ENCODE measurements at places on chromosomes 7 and 10.
A peak's percentile ranks its signal among the peaks of the same experiment; 100 is the strongest.

- DNase-seq: no peak
Observed at GRCh38 chr7:114923403-114923713, 1.5 kb downstream of the MDFIC start.

DNA sequence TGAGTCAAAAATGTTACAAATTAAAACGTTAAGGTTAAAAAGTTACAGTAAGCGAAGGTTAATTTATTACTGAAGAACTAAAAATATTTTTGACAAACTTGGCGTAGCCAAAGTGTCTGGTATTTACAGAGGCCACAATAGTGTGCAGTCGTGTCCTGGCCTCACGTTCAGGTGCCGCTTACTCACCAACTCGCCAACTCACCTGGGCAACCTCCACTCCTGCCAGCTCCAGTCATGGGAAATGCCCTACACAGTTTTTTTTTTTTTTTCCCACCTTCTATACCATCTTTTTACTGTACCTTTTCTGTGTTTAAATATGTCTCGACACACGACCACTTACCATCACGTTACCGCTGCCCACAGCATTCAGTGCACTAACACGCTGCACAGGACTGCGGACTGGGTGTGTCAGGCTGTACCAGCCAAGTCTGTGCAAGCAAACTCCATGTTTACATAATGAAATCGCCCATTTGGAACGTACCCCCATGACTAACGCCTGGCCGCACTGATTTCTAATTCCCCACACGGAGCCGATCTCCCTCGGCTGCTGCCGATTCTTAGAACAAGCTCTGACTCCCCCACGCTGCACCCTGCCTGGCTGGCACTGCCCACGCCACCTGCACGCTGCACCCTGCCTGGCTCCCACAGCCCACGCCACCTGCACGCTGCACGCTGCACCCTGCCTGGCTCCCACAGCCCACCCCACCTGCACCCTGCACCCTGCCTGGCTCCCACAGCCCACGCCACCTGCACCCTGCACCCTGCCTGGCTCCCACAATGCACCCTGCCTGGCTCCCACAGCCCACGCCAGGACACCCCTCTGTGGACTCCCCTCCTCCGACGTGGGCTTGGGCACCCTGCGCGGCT lies 203.1 kb downstream of the ZMYND11 start:
- DNase-seq: no peak

DNA sequence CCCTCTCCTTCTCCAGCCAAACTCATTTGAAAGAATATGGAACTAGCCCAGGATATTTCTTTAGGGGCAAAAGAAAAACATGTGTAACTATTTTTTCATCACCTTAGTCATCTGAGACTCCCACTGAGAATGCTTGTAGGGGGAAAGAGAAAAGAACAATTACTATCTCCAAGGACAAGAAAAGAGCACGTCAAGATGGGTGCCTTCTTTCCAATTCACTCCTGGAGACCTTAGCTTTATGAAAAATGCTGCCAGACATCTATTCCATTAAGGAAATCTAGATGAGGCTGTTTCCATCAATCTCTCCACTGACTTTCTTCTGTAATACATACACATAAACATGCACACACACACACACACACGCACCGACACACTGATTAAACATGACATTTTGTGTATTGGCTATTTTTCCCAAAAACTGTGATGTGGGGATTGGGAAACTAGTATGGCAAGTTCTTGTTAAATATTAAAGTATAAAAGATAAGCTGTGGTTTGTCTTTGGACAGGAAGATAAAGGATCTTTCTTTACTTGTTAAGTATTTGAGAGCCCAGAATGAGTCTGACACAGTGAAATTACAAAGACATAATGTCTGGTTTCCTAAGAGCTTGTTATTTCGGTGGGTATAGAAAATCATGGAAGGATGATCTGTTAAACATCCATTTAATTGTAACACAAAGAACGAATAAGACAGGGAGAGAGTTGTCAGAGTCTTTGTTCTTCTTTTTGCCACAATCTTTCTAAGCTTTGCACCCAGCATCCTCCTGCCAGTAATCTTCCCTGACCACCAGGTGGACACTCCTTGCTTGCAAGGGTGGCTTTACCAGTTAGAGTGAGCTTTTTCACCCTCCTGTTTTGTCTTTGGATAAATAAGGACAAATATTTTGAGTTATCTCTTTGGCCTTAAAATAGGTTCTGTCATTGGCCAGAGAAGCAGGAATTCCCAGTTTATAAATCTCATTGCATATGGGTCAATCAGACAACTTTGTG lies 177.3 kb upstream of the TMEM72 start:
- DNase-seq: no peak

DNA sequence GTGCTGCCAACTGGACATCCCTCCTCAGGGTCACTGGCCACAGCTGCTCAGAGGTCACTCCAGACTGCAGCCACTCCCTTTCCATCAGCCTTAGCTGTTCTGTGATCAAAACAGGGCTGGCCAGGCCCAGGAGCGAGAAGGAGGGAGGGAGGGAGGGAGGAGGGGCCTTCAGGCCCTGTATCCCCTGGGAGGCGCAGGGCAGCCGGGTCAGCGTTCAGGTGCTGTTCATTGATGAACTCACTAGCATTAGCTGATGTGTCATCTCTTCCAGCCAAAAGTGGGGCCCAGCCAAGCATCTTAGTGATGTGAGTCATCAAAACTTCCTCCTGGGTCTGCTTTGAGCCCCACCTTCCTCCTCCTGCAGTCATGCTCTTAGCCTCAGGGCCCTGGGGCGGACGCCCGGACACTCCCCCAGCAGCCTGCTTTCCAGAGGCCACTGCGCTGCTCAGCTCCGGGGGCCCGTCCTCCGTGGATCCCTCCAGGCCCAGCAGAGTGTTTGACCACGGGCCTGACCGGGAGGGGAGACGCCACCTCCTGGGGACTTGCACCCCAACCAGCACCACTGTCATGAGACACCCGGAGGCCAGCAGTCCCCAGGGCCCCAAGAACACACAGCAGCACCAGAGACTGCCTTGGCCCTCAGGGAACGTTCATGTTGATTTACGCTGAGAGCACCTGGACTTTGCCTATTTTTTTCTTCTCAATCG lies 149.2 kb downstream of the PRKAG2 start:
- peak; percentile 44 for DNase-seq

GRCh38 chr10:89389254-89389653 lies 3.2 kb upstream of the IFIT1 start:
- no peak for DNase-seq

GRCh38 chr10:42367532-42368230 lies 270.7 kb downstream of the ZNF33B start:
- DNase-seq: peak; percentile 8

GRCh38 chr7:21722371-21722770 lies 179.5 kb downstream of the DNAH11 start:
- no peak for DNase-seq

DNA sequence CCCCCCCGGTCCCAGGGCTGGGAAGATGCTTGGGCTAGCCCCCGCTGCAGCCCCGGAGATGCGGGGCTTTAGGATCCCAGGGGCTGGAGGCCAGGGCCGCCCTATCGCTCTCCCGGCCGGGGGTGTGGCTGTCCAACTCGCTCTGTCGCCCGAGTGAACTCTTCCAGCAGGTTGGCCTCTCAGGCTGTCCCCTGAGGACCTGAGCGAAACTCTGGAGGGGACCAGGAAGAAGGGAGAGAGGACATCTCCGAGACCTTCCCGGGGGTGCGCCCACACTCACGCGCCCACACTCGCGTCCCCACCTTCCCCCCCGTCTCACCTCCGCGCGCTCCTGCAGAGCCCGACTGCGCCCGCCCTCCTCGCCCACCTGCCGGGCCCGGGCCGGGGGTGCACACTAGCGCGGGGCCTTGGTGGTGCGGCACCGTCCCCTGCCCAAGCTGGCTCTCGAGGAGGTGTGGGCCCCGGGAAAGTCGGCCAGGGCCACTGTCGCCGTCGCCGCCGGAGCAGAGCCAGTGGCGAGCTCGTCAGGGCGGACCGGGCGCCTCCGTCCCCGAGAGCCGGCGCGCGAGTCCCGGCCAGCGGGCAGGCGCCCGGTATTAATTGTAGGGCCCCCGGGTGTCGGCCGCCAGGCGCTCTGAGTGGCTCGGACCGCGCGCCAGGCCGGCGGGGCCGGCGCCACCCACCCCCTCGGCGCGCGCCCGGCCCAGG lies 101.7 kb upstream of the SVIL start:
- DNase-seq: peak; percentile 19

DNA sequence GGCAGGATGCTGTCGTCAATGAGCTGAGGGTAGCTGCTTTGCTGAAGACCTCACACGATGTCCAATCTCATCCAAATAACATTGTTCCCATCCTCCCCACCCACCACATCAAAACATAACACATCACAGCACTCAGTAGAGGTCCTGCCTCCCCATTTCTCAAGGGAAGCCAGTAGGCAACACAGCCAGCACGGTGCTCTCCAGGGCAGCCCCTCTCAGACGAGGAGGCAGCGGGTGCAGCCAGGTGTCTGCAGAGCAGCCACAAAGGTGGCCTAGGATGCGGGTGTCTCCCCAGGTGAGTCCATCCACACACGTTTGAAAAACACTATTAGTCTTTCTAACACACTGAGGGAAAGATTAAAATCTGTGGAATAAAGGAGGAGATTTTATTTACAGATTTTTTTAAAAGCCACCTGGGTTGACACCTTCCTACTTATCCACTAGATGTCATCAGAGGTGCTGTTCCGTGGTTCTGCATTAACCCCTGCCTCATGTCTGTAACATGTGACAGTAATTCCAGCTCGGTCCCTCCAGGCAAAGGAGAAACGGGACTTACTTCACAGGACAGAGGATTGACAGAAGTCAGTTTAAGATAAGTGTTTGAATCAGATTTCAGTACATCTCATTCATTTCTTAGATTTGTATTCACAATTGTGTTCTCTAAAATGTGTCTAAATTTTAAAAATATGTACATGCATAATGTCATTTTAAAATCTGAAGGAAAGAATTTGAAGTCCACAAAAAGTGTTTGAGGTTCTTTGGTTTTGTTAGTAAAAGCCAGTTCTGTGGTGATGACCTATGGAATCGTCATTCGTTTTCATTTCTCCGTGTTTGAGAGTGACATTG lies 68.0 kb downstream of the LANCL2 start:
- DNase-seq: peak; percentile 58

GRCh38 chr10:11450427-11450826 lies 161.0 kb downstream of the USP6NL start:
- no peak for DNase-seq

- DNase-seq: no peak
Observed at GRCh38 chr7:130379019-130379418, 1.3 kb upstream of the CPA1 start.

- DNase-seq: no peak
Observed at GRCh38 chr7:3860932-3861331, 559.9 kb downstream of the SDK1 start.

- no peak for DNase-seq
Observed at GRCh38 chr7:96637522-96637921, 72.1 kb downstream of the SEM1 start.

GRCh38 chr10:91778485-91778884 lies 19.7 kb upstream of the TNKS2 start:
- no peak for DNase-seq

GRCh38 chr10:52019656-52020055 lies 294.4 kb upstream of the DKK1 start:
- DNase-seq: no peak

DNA sequence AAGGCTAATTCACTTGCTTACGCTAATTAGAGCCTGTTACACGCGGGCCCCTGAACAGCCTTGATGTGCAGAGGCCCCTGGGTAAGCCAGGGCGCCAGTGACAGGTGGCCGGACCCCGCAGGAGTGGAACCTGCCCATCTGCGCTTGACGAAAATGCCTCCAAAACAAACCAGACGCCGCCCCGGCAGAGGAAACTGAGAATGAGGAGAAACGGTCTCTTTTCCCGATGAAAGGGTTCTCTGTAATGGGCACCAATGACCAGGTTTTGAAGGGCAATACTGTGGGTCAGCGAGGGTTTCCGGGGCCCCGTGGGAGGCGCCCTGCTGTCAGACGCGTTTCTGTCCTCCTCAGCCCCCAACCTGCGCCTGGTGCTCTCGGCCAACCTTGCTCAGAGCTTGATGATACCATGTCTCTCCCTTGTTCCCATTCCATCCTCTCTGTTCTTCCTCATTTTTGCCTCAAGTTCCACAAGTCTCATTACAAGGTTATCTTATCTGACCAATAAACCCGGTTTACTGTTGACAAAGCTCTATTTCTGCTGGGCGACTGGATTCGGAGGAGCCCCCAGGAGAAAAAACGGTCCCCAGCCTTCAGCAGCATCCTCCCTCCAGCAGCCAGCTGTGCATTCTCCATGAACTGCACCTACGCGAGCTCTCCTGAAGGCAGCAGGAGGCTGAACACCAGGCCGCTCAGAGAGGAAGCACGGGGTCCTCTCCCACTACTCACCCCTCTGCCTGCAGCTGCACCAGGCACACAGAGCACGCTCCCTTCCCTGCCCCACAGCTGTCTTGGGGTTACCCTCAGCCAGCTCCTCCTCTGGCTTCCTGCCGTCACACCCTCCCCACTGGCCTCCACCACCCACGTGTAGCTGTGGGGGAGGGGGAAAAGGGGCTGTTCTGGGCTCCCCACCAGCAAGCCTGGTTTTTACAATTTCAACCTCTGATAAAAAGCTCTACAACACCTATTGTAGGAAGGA lies 202.0 kb downstream of the MAD1L1 start:
- no peak for DNase-seq

- DNase-seq: no peak
Observed at GRCh38 chr10:118339111-118339510, 3.0 kb downstream of the FAM204A start.

DNA sequence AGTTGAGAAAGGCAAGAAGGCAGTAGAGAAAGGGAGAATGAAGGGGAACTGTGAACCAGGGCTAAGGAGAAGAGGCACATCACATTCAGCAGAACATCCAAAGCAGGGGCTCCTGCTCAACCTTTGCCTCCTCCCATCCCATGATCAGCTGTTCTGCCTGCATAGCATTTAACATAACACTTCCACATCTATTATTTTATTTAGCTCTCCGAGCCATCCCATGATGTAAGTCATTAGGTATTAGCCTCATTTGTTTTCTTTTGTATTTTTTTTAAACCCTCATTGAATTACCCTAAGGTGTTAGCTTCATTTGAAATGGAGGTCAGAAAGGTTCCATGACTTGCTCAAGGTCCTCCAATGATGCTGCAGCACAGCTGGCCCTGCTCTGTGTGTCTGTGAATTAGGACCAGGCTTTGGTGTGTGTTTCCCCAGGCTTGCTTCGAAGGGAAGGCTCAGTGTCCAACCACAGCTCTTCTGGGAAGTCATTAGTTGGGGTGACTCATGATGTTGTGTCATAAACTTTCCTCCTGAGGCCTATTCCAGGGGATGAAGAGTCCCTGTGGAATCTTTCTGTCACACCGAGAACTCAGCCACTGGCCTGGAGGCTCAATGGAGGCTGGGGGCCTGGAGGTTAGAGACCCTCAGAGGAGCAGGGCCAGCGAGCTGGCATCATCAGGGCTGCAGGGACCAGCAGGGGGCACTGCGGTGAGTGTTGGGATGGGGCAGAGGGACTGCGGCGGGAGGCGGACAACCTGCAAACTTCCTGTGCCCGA lies 16.5 kb downstream of the NPFFR1 start:
- peak; percentile 19 for DNase-seq

DNA sequence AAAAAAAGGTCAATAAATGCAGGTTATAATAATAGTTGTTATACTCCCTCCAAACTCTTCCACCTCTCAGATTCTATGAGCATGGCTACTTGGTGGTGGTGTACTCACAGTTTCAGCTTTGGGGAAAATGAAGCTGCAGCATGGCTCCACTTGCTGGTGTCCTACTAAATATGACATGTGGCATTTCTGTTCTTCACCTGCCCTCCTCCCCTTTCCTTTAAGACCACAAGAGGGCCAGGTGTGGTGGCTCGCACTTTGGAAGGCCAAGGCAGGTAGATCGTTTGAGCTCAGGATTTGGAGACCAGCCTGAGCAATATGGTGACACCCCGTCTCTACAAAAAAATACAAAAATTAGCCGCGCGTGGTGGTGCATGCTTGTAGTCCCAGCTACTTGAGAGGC lies 101.1 kb downstream of the SLC37A3 start:
- DNase-seq: no peak

All from HEK293T (cell line).